ENCODE measurements at places on chromosomes 2 and 18. TPM values are rescaled to one million over a fixed set of nuclear protein-coding genes. Genes with fewer than 3 reads are reported as not detected.

ACADL gene
- 19.4 TPM for polyA plus RNA-seq

LIMS2 gene
- 35.1 TPM for polyA plus RNA-seq

SLC16A14 gene
- 10.8 TPM for polyA plus RNA-seq

FSHR gene
- polyA plus RNA-seq = not detected

ABCA12 gene
- 0.09 TPM for polyA plus RNA-seq

CRYGC gene
- polyA plus RNA-seq = not detected

SNX17 gene
- 106 TPM for polyA plus RNA-seq

MGAT4A gene
- 15.4 TPM for polyA plus RNA-seq

SERPINB7 gene
- polyA plus RNA-seq = not detected

CDK15 gene
- polyA plus RNA-seq = 0.43 TPM

POTEC gene
- polyA plus RNA-seq = not detected

APCDD1 gene
- 146 TPM for polyA plus RNA-seq

SETBP1 gene
- polyA plus RNA-seq = 21.5 TPM

GFPT1 gene
- 38.8 TPM for polyA plus RNA-seq

RNMT gene
- 49.2 TPM for polyA plus RNA-seq

LHCGR gene
- polyA plus RNA-seq = 0.13 TPM

ANKRD62 gene
- polyA plus RNA-seq = 0.06 TPM

CACNB4 gene
- polyA plus RNA-seq = 10.7 TPM

AQP4 gene
- 69.6 TPM for polyA plus RNA-seq

CCDC74A gene
- 10.0 TPM for polyA plus RNA-seq

GDF7 gene
- polyA plus RNA-seq = 0.23 TPM

ELOA2 gene
- not detected for polyA plus RNA-seq

ATOH8 gene
- polyA plus RNA-seq = 30.5 TPM

TMEM131 gene
- 44.7 TPM for polyA plus RNA-seq

FAM110C gene
- polyA plus RNA-seq = 4.8 TPM

GULP1 gene
- polyA plus RNA-seq = 86.1 TPM

LONRF2 gene
- 3.8 TPM for polyA plus RNA-seq

RTN4 gene
- 216 TPM for polyA plus RNA-seq

VWA3B gene
- 4.6 TPM for polyA plus RNA-seq

DSG2 gene
- 43.4 TPM for polyA plus RNA-seq

KYNU gene
- 0.81 TPM for polyA plus RNA-seq

SLC14A1 gene
- polyA plus RNA-seq = 3.1 TPM

POTEJ gene
- 0.36 TPM for polyA plus RNA-seq

PPM1B gene
- polyA plus RNA-seq = 63.3 TPM

MRPL19 gene
- 51.7 TPM for polyA plus RNA-seq

CCL20 gene
- 0.99 TPM for polyA plus RNA-seq

KCNJ3 gene
- 0.24 TPM for polyA plus RNA-seq

CGREF1 gene
- 0.52 TPM for polyA plus RNA-seq

SLC35F6 gene
- 13.1 TPM for polyA plus RNA-seq
